Activated naive CD4-positive, alpha-beta T cell treated with anti-CD3 and anti-CD28 coated beads for 36 hours (primary cell): ENCODE measurements at places on chromosomes 11 and 22. TPM values are rescaled to one million over a fixed set of nuclear protein-coding genes. Genes with fewer than 3 reads are reported as not detected.

DNA sequence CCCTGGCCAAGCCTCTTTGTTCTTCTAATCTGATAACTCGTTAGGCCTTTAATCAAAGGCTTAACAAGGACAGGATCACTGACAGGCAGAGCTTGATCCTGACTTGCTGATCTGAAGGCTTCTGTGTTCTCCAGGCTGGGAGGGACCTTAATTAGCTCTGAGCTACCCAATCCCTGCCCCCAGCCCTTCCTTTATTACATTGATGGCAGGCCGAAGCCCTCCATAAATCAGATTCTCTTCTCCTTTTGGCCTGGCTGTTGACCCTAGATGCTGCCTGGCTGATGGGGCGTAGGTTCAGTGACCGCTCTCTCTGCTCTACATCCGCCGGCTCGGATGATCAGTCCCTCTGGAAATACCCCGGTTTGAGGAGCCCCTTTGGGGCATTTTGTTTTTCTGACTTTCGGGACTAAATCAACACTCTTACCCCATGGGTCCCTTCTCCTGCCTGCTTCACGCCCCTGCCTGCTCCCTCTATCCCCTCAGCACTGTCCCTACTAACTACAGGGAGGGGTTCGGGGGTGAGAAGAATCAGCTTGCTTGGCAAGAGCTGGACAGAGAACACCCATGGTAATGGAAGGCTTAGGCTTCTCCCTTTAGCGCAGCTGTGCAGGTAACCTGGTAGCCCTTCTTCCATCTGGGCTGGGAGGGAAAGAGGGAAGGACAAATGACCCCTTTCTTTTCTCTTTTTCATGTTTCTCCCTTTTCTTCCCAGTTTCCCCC, 10.0 kb upstream of the RRM1 start:
- DNase-seq = no peak

GRCh38 chr11:98625526-98625925, 395.2 kb upstream of the CNTN5 start:
- no peak for DNase-seq

DNA sequence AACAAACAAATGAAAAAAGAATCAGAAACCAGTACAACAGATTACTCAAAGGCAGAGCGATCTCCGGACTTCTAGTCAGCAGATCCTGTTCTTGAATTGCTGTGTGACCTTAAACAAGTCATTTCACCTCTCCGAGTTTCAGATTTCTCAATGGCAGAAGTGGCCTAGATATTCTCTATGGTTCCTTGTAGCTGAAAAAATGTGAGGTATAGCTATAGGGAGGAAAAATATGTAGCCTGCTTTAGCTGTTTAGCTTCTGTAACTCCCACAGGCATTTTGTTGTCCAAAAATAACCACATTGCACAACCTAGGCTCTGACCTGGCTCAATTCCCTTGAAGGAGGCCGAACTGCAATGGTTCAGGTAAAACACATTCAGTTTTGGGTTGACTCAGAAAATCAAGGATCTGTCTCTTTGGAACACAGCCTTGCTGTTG, 100.7 kb downstream of the DBX1 start:
- no peak for DNase-seq

GRCh38 chr11:93728792-93729128, 12.5 kb downstream of the TAF1D start:
- DNase-seq = no peak

- no peak for DNase-seq
Observed at GRCh38 chr11:115155978-115156377, 348.2 kb downstream of the CADM1 start.

DNA sequence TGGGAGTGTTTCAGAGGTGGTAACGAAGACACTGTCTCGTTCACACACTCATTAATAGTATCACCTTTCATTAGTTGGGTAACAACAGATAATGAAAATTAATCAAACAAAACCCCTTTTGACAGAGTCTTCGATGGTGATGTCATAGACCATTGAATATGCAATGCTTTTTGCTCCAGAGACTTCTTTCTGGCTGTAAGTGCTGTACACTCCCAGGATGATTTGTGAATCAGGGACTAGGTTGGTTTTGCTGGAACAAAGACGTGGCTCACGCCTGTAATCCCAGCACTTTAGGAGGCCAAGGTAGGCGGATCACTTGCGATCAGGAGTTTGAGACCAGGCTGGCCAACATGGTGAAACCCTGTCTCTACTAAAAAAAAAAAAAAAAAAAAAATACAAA, 9.5 kb upstream of the RASSF10 start:
- no peak for DNase-seq

- no peak for DNase-seq
Observed at GRCh38 chr11:35747668-35748067, 85.1 kb downstream of the TRIM44 start.

DNA sequence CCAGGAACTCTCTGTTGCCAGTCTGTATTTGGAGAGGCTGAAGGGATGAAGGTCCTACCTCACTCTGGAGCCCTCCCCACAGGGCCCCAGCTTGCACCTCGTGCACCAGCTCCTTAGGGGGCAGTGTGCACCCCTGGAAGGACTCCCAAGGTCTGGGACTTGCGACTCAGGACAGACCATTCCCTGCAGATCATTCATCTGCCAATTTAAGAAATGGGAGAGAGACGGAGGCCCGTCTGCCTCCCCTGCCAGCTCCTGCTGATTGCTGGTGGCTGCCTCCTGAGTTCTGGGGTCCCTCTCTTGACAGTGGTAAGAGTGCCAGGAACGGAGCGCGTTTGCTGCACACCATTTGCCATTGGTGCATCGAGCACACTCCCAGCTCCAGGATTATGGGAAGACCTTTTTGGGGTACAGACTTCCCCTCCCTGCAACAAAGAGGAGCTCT, 27.4 kb upstream of the MALAT1 start:
- DNase-seq = peak; percentile 64

GRCh38 chr11:78201096-78201818, 12.5 kb downstream of the USP35 start:
- peak; percentile 26 for DNase-seq

DNA sequence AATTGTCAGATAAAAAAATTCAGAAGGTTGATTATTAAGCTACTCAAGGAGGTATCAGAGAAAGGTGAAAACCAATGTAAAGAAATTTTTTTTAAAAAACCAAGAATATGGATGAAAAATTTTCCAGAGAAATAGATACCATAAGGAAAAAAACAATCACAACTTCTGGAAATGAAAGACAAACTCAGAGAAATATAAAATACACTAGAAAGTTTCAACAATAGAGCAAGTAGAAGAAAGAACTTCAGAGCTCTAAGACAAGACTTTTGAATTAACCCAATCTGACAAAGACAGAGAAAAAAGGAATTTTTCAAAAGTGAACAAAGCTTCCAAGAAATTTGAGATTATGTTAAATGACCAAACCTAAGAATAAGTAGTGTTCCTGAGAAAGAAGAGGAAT, 62.9 kb upstream of the TEAD1 start:
- DNase-seq = no peak

- DNase-seq = peak; percentile 62
Observed at GRCh38 chr22:37431801-37432707, 4.8 kb upstream of the ELFN2 start.

- DNase-seq = no peak
Observed at GRCh38 chr11:64021757-64022093, 14.0 kb upstream of the FLRT1 start.

DNA sequence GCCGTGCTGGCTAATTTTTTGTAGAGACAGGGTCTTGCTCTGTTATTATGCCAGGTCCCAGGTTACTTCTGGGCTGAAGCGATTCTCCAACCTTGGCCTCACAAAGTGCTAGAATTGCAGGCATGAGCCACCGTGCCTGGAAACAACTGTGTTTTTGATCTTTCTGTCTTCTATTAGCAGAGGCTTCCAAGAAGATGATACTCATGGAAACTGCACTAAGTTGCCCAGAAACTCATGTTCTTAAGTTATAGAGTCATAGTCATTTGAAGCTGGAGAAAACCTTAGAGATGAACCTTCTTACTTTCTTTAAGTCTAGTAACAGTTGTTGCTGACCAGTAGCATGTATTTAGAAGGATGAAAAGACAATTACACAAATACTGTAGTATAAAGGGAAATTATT, 37.1 kb upstream of the HSPA8 start:
- DNase-seq = no peak

- no peak for DNase-seq
Observed at GRCh38 chr22:45602824-45603595, 68.6 kb upstream of the ATXN10 start.

- DNase-seq = no peak
Observed at GRCh38 chr22:44057401-44057987, 33.4 kb downstream of the PARVB start.

DNA sequence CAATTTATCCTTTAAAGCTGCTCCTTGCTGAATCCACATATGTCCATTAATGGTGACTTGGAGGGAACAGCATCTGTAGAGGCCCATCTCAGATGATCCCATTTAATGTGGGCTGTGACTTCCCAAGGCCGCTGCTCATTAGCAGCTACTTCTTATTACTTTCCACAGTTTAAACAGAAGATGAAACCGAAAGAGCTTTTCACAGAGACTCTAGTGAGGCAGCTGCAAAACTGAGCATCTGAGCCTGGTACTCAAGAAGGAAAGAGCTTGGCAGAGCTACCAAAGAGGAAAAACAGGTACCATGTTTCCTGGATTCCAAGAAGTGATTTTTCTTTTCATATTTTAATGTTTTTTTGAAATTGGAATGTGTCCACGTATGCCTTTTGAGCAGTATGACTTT, 110.5 kb upstream of the NARS2 start:
- no peak for DNase-seq

GRCh38 chr11:42410251-42410955, 901.4 kb upstream of the API5 start:
- DNase-seq = no peak

GRCh38 chr11:121929581-121929980, 186.4 kb downstream of the BLID start:
- no peak for DNase-seq

- no peak for DNase-seq
Observed at GRCh38 chr11:10646681-10647355, 46.7 kb downstream of the IRAG1 start.

DNA sequence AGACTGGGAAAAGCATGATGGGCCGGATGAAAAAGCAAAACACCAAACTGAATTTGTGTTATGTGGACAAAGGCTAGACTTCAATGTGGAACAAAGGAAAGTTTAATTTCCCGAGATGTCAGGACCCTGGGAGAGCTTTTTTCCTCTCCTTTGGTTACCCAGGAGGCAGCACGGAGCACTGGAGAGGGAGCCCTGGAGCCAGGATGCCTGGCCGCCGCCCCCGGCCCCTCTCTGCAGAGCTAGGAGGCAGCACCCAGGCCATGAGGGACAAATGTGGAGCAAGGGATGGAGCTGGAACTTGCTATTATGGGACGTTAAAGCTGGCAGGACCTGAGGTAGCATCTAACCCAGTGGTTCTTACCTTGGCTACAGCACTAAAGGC, 108.9 kb downstream of the MORC2 start:
- no peak for DNase-seq

GRCh38 chr11:113562981-113563461, 87.8 kb upstream of the DRD2 start:
- DNase-seq = no peak

DNA sequence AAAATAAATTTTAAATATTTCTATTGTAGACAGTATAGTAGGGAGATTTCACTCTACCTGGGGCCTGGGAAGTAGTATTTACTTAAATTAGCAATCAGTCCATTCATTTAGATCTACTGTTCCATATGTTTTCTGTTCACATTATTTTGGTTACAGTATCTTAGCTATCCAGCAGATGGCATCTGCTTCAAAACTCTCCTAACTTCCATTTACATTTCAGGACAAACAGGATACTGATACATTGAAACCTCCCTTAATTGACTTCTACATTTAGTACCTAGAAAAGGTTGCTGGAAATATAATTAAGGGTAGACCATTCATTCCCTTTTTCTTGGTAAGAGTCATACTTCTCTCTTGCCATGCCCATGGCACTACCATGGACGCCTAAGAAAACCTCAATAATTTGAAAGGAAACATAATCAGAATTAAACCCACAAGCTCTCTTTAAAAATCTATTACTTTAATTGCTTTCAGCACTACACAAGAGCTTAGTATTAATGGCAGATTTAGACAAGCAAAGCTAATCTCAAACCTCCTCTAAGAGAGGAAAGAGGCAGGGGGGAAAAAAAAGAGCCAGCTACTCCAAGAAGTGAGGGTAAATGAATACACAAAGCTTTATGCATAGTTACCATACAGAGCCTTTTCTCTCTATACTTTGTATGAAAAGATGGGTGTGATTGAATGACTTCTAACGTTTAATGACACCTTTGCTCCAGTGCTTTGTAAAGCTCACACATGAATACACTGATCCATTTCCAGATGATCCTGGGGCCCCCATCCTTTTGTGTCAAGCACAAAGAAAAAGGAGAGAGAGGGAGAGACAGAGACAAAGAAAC, 131.2 kb upstream of the MTMR2 start:
- no peak for DNase-seq

GRCh38 chr11:100575860-100576717, 111.0 kb upstream of the ARHGAP42 start:
- DNase-seq = peak; percentile 12

- peak; percentile 87 for DNase-seq
Observed at GRCh38 chr11:62786318-62787004, 741 bp upstream of the TMEM179B start.

GRCh38 chr22:27352426-27352825, 449.1 kb downstream of the MN1 start:
- no peak for DNase-seq

DNA sequence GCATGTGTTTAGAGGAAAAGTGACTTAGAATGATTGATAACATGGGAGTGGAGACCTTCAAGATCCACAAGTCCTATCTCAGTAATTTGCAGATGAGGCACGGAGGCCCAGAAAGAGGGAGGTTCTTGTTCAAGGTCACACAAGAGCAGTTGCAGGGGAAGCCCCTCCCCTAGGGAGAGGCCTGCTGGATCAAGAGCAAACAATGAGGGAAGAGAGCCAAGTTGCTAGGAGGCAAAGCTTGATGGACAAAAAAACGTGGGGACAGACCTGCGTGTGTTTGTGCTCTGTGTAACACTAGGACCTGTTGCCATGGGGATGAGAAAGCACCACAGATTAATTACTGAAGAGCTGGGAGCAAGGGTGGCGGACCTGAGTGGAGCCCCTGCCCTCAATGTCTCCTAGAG, 6.4 kb upstream of the MFRP start:
- no peak for DNase-seq

- no peak for DNase-seq
Observed at GRCh38 chr11:115784796-115785521, 280.7 kb upstream of the CADM1 start.

PRRG4 gene
- total RNA-seq = 0.15 TPM

OR51I1 gene
- total RNA-seq = not detected

ANO5 gene
- not detected for total RNA-seq

RAB38 gene
- total RNA-seq = 0.72 TPM

PANX3 gene
- total RNA-seq = not detected

ISX gene
- not detected for total RNA-seq

CFAP300 gene
- total RNA-seq = not detected

KDELR3 gene
- 0.57 TPM for total RNA-seq

CASTOR1 gene
- 3.8 TPM for total RNA-seq

SLC25A18 gene
- total RNA-seq = not detected

GUCY1A2 gene
- total RNA-seq = not detected

ATG13 gene
- 54.7 TPM for total RNA-seq

HBD gene
- total RNA-seq = not detected
